ENCODE measurements at places on chromosomes 2 and 18.

DNA sequence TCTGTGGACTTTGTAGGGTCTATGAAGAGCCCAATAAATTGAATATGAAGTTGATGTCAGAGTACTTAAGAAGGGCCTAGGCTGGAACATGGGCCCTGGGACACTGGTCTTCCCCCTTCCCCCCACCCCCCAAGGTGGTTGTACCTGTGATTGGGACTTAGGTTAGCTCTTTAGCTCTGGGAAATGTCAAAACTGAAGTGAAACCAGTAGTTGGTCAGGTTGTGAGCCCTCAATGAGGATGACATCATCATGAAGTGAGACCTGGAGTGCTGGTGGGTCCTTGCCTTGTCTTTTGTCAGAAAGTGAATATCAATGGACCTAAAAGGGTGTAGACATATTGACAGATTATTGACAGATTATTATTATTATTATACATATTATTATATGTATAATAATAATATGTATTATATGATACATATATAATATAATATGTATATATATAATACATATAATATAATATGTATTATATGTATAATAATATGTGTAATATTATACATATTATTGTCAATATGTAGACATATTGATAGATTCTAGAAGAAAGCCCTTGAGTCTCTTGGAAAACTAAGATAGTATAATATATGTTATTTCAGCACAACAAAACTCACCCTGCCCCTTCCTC lies 5.4 kb downstream of the MARS2 start:
- DNase-seq: no peak

DNA sequence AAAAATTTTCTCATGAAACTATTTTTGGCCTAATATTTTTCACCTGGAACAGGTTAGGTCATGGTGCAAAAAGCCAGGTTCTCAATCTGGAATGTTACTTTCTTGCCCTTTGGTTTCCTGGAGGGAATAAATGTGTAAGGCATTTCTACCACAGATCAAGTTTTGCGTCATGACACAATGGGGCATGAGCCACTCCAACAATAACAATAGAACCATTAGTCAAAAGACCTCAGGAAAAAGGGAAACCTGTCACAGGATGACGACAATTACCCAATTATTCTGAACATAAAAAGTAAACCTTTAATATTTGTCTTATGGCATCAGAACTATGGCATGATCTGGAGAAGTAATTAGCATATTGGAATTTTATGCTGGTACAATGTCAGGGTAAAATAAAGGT lies 88.2 kb upstream of the HNRNPA3 start:
- DNase-seq: no peak

DNA sequence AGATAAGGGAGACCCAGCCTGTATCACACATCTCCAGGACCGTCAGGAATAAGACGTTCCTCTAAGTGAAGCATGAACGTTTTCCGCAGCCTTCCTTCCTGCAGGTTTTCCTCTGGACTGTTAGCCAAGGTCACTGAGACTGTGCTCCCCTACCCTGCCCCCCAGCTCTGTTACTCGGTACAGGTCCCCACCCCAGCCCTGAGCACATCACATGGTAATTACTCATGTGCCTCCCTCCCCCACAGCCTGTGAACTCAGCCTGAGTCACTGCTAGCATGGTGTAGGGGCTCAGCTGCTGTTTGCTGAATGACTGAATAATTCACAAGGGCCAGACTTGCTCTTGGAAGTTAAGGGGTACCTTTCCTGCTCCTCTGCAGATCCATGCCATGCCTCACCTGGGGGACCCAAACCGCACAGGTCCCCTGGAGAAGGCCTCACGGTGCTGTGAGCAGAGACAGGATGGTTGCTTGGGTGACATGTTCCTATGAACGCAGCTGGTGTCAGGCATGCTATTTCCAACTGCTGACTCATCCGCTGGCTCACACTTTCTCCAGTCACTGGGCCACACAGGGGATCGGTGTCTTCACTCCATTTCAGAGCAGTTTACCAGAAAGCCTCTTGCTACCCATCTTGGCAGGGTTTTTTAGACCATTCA lies 88.2 kb downstream of the PLB1 start:
- peak; percentile 91 for DNase-seq

- DNase-seq: peak; percentile 31
Observed at GRCh38 chr2:224909885-224910573, 132.2 kb downstream of the DOCK10 start.

- DNase-seq: peak; percentile 69
Observed at GRCh38 chr18:5546660-5547059, 2.9 kb upstream of the EPB41L3 start.

DNA sequence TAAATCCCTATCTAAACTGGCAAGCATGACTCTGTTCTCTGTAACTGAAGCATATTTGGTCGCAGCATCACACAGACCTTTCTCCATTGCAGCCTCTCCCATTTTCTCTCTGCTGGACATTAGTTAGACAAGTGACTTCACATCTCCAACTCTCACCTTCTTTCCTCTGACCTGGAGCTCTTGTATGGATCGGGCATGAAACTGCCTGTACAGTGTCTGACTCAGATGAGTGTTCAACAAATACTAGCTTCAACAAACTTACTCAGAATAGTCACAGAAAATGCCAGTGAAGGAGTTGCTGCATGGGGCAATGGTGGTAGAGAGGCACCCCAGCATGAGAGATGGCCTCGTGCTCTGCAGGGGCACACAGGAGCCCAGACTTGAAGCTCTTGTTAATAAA lies 104.7 kb upstream of the COPS8 start:
- DNase-seq: no peak

- no peak for DNase-seq
Observed at GRCh38 chr2:172440795-172441194, 13.4 kb downstream of the ITGA6 start.

- DNase-seq: peak; percentile 93
Observed at GRCh38 chr2:17104454-17104853, 413.8 kb downstream of the RAD51AP2 start.

DNA sequence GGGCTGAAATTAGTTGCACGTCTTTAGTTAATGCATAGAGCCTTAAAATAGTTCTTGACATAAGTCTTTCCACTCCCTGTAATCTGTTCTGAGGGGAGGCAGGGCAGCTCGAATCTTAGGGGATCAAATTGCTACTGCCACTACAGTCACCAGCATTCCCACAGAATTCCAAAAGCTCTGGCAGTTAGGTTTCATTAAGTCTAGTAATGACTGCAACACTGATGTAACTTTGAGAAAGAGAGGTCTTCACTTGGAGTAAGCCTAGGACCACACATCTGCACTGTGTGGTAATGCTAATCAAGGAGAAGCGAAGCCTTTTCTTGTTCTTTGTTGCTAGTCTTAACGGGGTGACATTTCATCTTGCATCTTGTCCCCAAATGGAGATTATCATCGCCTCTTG lies 19.3 kb upstream of the NCK2 start:
- DNase-seq: peak; percentile 68

- DNase-seq: no peak
Observed at GRCh38 chr2:119482481-119483394, 41.5 kb downstream of the SCTR start.

DNA sequence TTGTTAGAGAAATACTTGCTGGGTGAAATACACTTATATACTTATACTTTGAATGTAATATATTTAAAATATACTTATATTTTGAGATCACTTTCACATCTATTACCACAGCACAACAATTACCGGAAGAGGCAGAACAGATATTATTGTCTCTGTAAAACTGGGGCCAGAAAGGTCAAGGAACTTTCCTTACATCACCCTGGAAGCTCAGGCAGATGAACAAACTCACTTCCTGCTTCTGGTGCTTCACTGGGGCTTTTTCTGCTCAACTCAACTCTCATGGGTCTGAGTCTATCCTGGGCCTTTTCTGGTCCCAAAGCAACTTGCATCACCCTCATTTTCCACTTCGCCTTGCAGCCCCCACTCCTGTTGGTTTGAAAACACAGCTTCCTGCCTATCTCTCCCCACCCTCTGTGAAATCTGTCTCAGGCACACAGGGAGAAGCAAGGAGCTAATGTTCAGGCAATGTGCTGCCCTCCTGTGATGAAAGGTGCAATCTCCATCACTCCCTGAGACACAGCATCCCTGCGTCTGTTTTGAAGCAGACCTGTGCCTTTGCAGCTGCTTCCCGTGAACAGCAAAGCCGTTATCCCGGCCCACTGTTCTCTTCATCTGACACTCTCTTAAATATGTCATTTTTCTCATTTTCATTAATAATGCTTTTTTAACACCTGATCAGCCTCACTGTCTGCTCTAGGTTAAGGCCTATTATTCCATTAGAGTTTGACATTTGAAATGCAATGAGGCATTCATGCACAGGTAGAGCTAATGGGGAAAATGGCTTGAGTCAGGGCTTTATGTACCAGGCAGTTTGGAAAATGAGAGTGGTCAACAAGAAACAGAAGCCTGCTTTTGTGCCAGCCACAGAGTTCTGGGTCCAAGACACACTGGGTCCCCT lies 251.9 kb upstream of the CHAC2 start:
- peak; percentile 5 for DNase-seq

DNA sequence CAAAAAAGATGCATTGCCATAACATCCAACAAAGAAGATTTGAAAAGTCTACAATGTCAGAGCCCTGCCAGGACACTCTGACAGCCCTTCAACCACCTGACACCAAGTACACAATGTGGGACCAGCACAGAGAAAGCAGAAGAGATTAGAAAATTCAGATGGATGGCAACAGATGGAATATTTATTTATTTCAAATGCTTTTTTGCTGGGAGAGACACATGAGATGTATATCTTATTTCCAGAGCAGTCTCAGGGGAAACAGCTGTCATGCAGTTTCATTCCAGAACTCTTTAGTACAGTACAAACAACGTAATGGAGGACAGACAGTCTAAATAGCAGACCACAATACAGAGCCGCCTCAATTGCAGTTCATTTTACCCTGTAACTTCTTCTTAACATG lies 110.1 kb downstream of the MAIP1 start:
- DNase-seq: no peak

- no peak for DNase-seq
Observed at GRCh38 chr2:192675681-192676080, 480.9 kb upstream of the TMEFF2 start.

- peak; percentile 8 for DNase-seq
Observed at GRCh38 chr18:9290156-9290555, 44.4 kb upstream of the TWSG1 start.

DNA sequence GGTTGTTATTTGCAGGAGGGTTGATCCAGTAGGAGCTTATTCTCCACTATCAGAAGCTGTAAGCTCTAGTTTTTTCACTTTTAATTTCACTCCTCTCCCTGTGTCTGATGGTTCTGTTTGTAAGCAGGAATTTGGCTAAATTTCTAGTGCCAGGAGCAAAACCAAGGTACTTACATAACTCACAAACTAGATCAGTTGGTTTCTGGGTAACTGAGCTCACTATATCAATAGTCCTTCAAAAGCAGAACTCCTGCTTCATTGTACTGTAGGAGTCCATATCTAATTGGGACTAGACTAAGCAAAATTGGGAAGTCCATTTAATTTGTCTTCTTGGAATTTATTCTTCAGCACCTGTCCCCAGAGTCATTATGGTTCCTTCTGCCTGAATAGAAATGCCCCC lies 20.1 kb upstream of the RAX start:
- DNase-seq: no peak

DNA sequence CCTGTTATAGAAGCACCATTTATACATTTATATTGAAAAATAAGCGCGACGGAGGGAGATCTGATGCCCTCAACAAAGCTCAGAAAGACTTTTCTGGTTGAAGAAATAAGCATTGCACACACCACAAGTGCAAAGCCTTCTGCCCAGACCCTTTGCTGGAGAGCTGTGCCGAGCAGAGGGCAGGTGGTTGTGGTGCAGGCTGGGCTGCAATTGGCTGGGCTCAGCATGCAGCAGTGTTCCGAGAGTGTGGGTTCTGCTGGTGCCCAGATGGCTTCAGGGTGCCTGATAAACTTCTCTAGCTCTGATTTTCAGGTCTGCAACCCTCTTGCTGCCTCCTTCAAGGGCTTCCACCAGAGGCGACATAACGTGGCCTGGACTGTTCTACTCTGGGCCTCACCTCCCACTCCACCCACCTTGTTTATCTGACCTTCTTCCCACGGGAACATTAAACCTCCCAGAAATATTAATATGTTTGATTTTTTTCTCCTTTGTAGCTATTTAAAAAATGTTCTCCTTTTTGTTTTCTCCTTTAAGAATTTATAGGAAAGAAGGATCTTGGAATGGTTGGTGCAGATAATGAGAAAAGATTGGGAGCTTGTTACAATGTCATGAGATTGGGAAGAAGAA lies 113.6 kb upstream of the ITGA6 start:
- DNase-seq: no peak

DNA sequence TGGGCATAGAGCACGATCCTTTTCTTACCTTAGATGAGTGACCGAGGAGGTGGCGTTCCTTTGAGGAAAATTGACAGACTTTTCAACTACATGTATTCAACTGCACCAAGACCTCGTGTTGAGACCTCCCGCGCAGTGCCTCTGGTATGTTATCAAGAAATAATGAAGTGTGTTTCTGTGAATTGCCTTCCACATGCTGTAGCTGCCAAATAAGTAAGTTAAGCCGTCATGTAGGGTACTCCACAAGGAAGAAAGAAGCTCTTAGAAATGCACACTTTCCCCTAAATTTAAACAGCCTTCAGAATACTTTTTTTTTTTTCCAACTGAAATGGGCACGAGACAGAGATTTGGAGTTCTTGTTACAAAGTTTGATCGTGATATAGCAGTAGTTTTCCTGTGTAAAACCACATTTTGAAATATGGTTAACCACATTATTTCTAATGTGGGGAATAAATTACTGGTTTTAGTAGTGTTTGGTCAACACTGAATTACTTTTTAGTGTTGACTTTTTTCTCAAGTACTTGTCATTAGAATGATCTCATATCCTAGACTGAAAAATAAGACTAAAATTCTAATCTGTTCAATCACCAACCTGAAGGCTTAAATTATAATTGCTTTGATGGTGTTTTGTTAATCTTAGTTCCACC lies 30.5 kb downstream of the PDK1 start:
- DNase-seq: no peak

GRCh38 chr2:220228310-220229006 lies 601.0 kb downstream of the SLC4A3 start:
- DNase-seq: peak; percentile 98

- peak; percentile 86 for DNase-seq
Observed at GRCh38 chr2:240369801-240370585, 65.5 kb upstream of the GPC1 start.

DNA sequence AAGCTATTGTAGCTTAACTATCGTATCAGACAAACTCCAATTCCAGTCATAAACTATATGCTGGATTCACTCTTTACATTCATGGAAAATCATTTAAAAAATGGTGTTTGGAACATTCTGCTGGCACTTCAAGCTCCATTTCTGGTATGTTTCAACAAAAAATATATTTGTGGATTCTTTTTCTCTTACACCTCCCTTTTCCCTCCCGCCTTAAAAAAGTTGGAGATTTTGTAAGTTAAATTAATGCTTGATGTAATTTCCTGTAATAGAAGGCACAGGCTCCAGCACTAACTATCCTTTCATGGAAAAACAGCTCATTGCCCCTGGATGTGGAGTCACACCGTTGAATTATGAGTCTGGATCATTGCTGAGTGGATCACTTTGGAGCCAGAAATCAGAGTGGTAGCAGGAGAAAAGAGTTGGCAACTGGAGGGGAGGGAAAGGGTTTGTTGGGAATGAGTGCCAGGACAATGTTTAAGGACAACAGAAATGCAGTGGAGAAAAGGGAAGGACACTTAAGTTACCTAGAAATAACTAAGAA lies 102.8 kb downstream of the ICOS start:
- no peak for DNase-seq

- DNase-seq: peak; percentile 80
Observed at GRCh38 chr2:201999279-201999678, 34.4 kb upstream of the FZD7 start.
